ENCODE measurements at places on chromosomes 3 and 15.

- DNase-seq, result no peak
These were observed 51.9 kb downstream of the STRIT1 start for GRCh38 chr3:155241579-155241978.

- no peak for DNase-seq
These were observed 300.4 kb upstream of the RASGRP1 start for GRCh38 chr15:38864827-38865581.

DNA sequence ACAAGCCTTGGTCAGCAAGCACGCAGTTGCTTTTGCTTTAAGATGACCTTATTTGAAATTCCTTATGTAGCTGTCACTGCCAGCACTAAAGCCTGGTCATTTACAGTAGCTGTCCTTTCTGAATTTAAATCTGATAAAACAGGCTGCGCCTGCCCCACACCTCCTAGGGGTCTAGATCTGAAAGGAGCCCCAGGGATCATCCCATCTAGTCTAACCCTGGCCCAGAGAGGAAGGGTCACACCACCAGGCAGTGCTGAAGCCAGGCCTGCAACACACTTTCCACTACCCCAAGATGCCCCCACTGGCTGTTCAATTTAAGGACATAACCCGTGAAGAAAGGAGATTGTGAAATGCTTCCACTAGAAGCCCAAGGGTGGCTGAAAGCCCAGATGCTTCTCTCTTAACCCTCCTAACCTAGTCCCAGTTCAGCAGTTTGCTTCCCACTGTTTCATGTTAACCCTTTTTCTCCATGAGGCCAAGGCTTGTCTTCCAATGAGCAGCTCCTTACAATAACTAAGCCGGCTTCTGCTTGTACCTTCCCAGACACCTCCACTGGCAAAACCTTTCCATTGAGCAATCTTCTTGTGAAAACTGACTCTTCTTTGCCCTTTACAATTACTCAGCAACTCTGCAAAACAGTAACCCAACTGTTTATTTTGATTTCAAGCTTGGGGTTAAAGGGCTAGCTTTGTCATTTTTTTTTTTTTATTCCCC lies 198.9 kb upstream of the LPP start:
- peak; percentile 87 for DNase-seq

- DNase-seq, result no peak
These were observed 63.0 kb downstream of the CPN2 start for GRCh38 chr3:194287977-194288706.
